ENCODE measurements at places on chromosomes 3 and 15.
A peak's percentile ranks its signal among the peaks of the same experiment; 100 is the strongest.

DNA sequence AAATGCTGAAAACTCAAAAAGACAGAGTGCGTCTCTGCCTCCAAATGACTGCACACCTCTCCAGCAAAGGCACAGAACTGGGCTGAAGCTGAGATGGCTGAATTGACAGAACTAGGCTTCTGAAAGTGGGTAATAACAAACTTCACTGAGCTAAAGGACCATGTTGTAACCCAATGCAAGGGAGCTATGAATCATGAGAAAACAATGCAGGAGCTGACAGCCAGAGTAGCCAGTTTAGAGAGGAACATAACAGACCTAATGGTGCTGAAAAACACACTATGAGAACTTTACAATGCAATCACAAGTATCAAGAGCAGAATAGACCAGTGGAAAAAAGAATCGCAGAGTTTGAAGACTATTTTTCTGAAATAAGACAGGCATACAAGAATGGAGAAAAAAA lies 10.1 kb upstream of the AVEN start:
- no peak for DNase-seq

DNA sequence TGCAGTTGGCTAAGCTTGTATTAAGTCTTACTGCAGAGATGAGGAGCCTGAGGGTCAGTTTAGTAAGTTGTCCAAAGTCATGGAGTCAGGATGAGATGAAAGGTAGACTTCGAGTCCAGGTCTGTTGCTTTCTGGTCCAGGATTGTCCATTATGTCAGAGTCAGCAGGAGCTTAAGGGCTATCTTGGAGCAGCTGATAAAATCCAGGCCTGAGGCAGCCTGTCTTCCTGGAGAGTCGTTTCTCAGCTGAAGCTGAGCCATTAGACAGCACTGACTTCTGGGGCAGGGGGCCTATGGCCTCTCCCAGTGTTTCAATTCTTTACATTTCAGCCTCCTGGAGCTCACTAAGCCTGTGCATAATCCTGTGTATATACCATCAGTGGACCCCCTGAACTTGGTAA lies 219.5 kb upstream of the GAP43 start:
- DNase-seq = no peak

DNA sequence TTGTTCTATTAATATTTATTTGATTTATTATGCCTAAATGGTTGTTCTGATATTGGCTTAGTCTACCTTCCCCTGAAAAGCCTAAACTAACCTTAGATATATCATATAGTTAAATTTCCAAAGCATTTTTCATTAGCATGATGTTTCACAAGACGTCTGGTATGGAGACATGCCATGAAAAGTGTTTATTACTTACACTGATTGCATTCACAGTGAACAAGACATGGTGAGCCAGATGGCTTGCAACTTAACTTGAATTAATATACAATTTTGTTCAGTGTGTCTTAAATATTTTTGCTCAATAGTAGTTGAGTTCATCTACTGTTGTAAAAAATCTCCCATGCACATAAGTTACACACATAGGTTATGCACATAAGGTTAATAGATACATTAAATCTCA lies 758.4 kb downstream of the NSUN3 start:
- no peak for DNase-seq

GRCh38 chr3:53672981-53673380 lies 173.2 kb downstream of the CHDH start:
- DNase-seq = no peak

GRCh38 chr3:194255252-194256039 lies 95.7 kb downstream of the CPN2 start:
- peak; percentile 95 for DNase-seq

DNA sequence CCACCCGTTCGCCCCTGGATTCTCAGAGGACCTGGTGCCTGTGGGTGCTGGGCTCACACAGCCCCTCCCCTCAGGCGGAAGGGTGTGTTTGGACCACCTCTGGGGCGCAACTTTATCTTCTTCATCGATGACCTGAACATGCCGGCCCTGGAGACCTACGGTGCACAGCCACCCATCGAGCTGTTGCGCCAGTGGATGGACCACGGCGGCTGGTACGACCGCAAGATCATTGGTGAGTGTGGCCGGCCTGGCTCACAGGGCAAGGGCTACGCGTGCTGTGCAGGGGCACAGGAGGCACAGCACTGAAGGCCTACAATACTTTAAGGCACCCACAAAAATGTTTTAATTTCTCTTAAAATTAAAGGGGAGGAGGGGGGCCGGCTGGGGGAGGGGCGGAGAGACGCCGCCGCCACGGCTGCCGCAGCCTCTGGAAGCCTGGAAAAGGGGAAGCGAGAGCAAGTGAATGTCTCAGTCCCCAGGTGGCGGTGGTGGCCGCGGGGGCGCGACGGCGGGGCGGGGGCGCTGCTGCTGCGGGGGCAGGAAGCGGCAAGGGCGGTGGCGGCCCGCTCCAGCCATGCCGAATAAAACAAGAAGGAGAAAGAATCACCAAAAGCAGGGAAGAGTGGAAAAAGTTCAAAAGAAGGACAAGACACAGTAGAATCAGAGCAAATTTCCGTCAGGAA lies 56.8 kb downstream of the DNAH1 start:
- DNase-seq = no peak

DNA sequence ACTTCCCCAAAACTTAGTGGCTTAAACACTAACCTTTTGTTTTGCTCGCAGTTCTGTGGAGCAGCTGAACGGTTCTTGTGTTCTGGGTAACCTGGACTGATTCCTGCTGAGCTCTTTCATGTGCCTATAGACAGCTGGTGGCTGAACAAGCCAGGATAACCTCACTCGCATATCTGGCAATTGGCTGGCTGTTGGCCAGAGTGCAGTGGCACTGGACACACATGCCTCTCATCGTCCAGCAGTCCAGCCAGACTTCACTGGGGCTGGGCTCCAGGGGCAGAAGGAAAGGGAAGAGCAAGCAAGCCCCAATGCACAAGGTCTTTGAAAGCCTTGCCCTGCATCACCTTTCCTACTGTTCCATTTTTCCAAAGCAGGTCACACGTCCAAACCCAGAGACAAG lies 53.6 kb upstream of the GATA2 start:
- DNase-seq = no peak

DNA sequence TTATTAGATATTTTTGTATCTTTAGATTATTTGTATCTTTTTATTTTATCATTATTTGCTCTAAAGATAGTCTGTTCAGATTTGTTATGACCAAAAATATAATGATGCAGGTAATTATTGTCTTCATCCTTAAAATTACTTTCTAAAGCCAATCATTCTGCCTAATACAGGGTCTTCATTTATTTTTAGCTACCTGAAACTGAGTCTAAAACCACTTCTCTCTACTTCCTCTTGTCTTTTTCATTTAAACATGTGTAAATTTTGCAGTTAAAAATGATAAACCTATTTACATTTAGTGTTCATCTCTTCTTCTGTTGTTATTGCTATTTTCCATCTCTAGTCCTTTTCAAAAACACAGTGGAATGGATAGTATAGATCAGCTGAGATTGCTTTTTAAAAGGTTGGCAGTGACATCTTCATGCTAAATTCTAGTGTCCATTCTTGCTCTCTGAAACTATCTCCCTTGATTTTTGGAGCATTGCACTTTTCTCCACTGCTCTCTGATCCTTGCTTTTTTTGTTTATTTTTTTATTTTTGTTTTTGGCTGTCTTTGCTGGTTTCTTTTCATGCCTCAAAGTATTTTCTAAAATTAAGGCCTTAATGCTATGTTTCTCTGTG lies 91.8 kb downstream of the UBE2E2 start:
- DNase-seq = no peak

DNA sequence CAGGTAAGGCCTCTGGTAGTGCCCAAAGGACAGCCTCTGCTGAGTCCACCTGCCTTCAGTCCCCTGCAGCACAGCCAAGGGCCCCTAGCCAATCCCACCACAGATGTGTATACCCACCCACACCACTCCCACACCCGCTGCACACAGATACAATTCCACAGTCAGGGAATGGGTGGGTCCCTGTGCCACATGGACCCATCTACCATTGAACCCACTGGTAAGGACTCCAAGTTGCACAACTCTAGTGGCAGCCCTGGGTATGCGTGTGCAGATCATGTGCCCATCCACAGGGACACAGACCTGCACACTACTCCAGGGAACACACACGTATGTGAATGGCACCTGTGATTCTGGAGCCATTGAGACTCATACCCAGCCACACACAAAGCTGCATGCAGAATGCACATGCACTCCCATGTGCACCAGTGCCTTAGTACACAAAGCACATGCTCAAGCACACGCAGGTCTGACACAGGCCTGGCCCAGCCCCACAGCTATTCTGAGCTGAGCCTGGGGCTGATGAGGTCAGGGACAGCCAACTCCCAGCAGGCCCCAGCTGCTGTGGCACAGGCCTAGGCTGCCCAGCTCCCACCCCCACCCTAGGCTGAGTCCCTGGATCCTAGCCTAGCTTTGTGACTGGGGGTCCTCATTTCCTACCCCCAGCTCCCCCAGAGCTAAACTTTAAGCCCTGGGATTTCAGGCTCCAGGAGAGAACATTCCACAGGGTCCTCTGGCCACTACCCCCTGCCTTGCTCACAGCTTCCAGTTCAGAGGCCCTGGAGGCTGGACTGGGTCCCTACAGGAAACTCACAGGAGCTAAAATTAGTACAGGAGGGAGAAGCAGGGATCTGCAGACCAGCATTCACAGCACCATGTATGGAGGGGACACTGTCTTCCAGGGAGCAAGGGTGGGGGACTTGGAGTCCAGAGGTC lies 2.7 kb upstream of the ALS2CL start:
- peak; percentile 19 for DNase-seq

GRCh38 chr15:98854496-98854895 lies 153.1 kb downstream of the PGPEP1L start:
- DNase-seq = no peak

GRCh38 chr3:120552184-120553172 lies 43.7 kb upstream of the NDUFB4 start:
- DNase-seq = peak; percentile 95

- DNase-seq = no peak
These were observed 35.8 kb downstream of the CMTM8 start for GRCh38 chr3:32274306-32274705.

DNA sequence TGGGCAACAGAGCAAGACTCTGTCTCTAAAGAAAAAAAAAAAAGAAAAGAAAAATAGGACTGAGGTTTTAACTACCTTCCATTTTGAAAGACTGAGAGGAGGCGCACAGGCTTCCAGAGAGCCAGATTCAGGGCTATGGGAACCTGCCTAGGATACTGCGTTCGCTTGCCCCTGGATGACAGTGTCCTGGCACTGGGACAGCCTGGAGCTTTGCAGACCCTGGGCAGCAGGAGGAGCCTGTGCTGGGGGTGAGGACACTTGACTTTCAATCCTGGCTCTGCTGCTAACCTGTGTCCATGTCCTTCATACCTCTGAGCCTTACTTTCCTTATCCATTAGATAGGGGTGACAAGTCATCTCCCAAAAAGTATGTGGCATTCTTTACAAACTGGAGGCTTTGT lies 31.2 kb downstream of the CD276 start:
- no peak for DNase-seq

- DNase-seq = no peak
These were observed 1.0 kb downstream of the PDE12 start for GRCh38 chr3:57557085-57557537.

GRCh38 chr3:196016485-196016884 lies 65.4 kb downstream of the TFRC start:
- peak; percentile 50 for DNase-seq

Data from SK-MEL-5 (cell line).